ENCODE measurements at places on chromosomes 12 and 14.

DNA sequence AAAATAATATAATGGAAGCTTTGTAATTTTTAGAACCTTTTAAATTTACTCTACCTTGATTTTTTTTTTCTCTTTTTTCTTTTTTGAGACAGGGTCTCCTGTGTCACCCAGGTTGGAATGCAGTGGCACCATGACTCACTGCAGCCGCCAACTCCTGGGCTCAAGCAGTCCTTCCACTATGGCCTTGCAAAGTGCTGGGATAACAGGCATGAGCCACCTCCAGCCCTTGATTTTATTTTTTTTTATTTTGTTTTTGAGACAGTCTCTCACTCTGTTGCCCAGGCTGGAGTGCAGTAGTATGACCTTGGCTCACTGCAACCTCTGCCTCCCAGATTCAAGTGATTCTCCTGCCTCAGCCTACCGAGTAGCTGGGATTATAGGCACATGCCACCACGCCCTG, 65.3 kb upstream of the TRAF3 start:
- DNase-seq = no peak

- DNase-seq = no peak
These were observed 18.9 kb upstream of the CERS5 start for GRCh38 chr12:50185970-50186663.

DNA sequence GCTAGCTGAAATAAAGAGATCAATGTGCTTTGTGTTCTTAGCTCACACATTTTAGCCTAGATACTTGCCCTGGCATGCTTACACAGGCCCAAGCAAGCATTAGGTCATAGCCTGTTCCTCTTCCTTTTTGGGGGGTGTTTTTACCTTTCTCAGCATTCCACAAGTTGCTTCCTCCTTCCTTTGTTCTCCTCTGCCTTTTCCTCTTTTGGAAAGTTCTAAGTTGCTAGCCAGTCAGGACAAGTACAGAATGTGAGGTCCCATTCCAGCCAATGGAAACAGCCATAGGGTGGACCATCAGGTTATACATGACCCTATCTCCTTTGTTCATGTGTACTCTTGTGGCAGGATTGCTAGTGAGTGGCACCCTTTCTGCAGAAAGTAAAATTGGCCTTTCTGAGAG, 154.9 kb downstream of the RASSF9 start:
- DNase-seq = no peak

- DNase-seq = no peak
These were observed 28.6 kb upstream of the CORO1C start for GRCh38 chr12:108759924-108760323.

DNA sequence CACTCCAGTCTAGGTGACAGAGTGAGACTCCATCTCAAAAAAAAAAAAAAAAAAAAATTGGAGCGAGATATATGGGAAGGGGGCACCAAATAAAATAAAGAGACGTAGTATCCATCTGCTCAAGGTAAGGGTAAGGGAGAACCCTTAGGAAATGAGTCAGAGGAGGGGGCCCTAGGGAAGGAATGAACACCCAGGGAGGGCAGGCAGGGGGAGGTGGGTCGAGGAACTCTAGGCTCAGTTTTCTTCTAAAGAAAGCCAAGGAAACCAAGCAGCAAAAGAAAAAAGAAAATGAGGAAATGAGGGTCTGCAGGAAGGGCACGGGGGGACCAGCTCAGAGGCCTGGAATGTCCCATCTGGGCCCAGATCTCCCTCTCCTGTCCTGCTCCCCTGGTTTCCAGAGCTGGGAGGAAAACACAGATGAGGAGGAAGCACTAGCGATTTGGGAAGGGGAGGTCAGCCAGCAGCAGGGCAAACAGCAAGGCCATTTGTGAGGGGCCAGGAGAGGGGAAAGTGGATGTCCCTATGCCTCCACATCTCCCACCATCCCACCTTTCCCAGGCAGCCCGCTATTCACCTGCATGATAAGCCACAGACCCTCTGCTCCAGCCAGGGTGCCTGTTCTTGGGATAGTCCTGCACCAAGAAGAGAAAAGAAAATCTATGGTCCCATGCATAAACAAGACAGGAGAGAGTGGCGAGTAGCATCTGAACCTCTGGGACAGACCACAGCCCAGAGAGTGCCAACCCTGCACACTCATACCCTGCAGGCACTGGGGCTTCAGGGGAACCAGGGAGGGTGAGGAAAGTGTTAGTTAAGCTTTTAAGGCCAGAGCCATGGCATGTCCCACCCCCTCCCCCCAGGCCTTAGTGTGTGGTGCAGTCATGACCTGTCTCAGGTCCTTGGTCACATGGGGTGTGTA, 11.9 kb downstream of the SPRYD3 start:
- no peak for DNase-seq

GRCh38 chr14:89924268-89924667, 30.3 kb downstream of the EFCAB11 start:
- DNase-seq = no peak

- DNase-seq = no peak
These were observed 113.6 kb downstream of the GALC start for GRCh38 chr14:87879389-87879788.
